ENCODE measurements at places on chromosomes 7 and 10.

DNA sequence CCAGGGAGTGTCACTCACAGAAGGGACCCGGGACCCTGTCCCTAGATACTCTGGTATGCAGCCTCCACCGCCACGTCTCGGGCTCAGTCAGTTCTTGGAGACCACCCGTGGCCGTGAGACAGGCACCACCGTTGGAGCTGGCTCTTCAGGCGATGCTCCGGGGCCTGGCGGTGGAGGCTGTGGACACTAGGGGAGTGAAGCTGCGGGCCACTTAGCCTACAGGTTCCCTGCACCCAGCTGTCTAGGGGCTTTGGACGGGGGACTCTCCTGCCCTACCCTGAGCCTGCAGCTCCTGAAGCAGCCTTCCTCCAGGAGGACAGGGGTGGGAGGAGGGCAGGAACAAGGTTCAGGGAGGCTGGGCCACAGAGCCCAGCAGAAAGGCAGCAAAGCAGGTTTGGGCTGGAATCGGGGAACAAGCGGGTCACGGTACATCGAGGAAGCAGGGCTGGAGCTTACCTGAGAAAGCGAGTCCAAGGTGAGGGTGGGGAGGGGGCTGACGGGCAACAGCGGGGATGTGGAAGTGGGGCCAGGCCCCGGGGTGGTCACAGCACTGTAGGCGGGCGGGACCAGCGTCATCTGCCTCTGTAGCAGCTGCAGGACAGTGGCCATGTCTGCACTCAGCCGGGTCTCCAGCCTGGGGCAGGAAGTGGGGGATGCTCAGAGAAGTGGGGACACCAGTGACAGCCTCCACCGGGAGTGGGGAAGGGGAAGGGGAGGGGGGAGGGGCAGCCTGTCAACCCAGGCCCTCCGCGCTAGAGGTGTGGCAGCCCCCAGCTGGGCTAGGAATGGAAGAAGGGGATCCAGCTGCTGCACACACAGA is 31.5 kb downstream of the KCNH2 start:
- no peak for DNase-seq

GRCh38 chr7:101804088-101804963 is 13.1 kb upstream of the CUX1 start:
- no peak for DNase-seq

DNA sequence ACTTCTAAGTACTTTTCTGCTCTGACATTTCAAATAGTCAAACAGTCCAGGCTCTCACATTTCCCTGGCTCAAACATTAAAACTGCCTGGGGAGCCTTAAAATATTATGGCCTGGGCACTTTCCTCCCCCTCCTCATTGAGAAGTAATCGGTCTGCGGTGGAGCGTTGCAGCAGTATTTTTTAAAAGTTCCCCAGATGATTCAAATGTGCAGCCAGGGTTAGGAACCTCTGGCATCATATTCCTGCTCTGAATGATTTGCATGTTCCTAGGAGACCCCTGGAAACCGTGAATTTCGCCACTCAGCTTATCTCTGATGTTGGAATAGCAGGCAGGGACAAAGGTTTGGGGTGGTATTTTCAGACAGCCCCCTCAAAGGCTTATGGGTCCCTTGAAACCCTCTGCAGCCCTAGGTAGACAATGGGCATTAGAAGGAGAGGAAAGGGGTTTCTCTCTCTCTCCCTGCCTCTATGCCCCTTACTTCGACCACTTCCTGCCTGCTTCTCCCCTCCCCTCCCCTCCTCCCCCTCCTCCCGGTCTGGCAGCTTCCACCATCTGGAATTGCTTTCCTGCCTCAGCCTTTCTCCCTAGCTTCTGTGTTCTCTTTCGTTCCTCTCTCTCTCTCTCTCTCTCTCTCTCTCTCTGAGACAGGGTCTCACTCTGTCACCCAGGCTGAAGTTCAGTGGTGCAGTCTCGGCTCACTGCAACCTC is 622.2 kb downstream of the GALNT17 start:
- no peak for DNase-seq

DNA sequence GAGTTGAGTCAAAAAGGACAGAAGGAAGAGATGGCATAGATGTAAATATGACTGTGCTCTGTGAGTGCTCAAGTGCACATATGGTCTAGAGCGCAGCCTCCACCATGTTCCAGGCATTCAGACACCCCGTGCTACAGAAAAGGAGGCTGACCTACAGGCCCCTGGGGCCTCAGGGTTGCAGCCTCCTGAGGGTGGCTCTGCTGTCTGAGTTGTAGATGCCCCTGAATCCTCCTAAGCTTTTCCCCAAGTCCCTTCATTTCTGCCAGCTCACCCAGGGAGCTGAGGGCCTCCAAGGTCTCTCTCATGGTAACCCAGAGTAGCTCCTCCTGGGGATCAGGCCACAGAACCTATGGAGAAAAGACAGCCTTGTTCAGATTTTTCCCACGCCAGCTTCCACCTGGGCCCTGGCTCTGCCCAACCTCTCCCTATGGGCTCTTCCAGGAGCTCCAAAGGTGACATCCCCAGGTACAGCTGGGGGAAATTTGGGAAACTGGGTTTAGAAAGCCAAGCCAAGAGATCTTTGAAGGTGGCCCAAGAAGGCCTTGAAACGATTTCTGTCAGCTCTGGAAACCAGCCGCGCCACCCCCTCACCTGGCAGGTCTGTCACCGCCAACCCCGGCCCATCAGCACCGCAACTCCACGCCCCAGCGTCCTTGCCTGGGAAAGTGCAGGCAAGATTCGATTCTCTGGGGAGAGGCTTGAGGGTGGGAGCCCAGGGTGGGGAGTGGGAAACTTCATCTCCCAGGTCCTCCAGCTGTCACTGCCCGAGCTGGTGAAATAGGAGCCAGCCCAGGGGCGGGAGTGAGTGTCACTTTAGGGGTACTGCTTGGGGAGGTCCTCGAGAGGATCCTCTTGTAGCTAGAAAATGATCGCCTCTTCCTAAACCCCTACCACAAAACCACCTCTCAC is 2.4 kb downstream of the ZNF467 start:
- DNase-seq, result no peak

DNA sequence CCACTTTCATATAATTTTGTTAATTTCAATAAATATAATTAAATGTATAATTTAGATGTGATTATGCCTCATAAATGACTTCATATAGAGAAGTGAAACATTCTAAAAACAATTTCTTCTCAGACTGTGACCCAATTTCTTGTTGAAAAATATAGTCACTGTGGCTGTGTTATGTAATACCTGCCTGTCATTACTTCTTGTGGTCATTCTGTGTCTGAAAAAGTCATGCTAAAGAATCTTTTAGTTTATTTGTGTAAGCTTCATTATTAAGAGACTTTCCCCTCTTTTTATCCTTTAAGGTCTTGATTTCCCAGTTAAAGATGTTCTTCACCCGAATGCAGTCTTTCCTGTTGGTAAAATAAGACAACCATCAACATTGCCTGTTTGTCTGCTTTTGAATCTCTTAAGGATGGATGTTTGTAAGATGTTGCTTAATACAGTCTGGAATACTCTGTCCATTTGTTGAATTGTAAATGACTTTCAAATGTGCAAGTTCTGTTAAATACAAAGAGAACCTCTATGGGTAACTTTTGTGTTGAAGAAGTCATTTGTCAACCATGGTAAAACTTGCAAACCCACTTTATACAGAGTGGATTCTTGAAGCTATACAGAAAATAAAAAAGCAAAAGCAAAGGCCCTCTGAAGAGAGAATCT is 16.0 kb downstream of the KAT6B start:
- DNase-seq, result no peak

All from fibroblast of skin of left biceps (primary cell).